ENCODE measurements at places on chromosomes 2 and 18.

GRCh38 chr2:36918307-36918706 lies 48.0 kb downstream of the STRN start:
- DNase-seq = no peak

- peak; percentile 87 for DNase-seq
Observed at GRCh38 chr2:102103992-102104871, 38.3 kb upstream of the IL1R1 start.

DNA sequence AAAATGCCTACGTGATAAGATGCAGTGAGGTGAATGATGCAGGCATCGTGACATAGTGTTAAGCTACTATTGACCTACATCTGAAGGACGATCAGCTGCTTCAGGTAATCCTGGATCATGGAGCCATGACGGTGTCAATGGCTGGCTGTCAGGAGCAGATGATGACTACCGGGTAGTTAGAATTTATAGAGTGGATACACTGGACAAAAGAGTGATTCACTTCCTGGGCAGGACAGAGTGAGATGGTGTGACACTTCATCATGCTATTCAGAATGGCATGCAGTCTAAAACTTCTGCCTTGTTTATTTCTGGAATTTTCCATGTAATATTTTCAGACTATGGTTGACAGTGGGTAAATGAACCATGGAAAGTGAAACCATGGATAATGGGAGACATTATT lies 29.5 kb downstream of the METTL8 start:
- DNase-seq = no peak

DNA sequence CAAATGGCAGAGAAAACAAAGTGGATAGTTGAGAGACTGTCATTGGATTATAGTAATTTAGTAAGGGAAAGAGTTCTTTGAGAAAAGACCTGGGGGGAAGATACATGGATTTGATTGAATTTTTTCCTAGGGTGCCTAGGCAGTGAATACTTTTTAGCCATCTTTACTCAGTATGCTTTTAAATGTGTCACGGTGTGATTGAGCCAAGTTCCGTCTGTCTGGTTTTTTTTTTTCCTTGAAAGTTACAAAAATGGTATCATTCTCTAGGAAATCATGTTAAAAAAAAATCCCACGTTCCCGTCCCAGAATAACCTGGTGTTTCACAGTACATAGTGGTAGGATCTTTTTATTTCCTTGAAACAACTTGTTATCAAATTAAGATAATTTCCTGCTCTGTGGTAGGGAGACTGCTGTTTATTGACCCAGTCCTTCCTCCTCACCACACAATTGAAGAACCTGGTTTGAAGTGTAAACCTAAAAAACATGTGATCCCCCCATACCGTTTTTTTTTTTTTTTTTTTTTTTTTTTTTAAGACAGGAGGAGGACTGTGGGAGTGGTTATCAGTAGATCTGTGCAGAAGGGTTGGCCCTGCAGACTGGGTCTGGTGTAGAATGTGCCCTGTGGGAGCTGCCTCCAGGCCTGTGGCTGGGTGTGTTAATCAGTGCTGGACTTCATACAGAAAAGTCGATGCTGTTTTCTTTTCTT lies 55.1 kb downstream of the DGKD start:
- DNase-seq = no peak

- DNase-seq = no peak
Observed at GRCh38 chr2:186429104-186429503, 57.0 kb upstream of the ZC3H15 start.

- peak; percentile 58 for DNase-seq
Observed at GRCh38 chr18:79693561-79694205, 14.1 kb downstream of the CTDP1 start.

DNA sequence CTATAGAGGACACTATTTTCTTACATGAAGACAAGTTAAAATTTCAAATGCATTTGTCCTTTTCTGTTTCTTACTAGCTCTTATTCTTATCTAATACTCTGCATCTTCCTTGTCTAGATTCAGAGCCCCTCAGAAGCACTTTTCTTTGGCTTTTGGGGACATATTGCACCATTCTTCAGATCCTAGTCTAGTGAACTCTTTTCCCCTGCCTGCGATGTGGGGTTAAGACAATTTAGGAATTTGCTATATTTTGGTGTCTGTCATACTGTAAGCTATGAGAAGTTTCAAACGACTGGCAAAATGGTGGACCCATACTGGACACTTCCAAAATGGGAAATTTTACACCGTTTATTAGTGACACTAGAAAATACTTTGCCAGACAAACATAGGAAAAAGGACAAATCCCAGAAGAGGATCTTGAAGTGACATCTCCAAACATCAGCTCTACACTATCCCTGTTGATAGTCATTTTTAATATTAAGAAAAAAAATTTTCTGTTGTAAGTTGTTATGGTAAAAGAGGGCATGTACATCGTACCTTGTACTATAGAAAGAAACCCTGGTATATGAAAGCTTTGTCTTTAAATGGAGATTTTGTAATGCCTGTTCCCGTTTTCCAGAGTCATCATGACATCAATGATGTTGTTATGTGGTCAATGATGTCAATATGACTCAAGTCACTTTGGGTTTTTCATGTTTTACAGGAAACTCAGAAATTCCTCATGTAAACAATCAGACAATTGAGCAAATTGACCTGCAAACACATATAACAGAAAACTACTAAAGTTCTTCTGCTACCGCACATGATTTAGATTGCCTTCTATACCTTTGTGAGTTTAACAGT lies 4.4 kb upstream of the KYNU start:
- DNase-seq = no peak

- DNase-seq = no peak
Observed at GRCh38 chr2:40458271-40458794, 6.4 kb upstream of the SLC8A1 start.

DNA sequence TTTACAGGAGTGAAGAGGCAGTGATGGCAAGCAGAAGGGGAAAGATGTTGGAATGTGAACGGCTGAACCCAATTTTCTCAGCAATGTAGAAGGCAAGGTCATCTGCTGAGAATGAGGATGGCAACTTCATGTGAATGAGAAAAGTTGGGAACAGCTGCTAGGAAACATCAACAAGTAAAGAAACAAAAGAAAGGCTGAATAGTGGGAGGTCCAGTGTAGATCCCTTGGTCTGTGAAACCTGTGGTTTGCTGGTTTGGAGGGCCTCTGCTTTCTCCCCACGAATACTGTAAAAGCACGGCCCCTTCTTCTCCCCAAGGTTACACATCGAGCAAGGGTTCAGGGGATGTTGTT lies 27.4 kb downstream of the MARCHF4 start:
- DNase-seq = no peak

GRCh38 chr2:186189816-186190215 lies 296.2 kb upstream of the ZC3H15 start:
- DNase-seq = no peak

DNA sequence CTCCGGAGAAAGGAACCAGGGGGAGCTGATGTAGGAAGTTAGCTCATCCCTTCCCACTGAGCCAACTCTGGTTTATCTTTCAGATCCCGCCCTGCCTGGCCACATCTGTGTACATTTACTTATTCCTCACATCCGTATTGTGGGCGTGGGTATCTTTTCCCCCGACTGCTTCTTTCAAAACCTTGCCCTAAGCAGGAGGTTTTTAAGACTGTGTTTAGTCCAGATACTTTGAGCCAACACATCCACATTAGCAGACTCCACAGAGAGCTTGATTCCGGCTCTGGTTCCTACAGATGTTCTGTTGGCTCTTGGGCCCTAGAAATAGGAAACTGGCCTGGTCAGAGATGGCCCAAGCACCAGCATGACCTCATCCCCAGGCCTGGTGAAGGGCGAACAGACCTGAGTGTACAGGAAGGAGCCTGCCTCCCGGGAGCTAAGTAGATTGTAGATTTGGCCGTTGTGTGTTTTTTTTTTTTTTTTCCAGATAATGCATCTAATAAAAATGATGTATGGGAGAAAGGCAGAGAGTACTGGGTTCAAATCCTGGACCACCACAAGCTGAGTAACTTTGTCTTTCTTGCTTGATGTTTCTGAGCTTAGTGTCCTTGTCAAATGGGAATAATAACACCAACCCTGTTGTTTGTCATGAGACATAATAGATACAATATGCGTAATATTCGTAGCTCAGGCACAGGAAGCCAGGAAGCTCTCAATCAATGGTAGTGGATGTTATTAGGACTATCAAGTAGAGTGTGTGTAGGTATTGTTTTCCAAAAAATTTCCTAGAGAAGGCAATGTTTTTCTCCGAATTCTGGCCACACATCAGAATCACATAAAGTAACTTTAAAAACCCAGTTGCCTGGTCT lies 92.3 kb downstream of the PRKCE start:
- DNase-seq = no peak

GRCh38 chr2:231241755-231242507 lies 43.5 kb downstream of the ARMC9 start:
- no peak for DNase-seq

GRCh38 chr2:45826884-45827635 lies 175.6 kb downstream of the PRKCE start:
- DNase-seq = no peak

GRCh38 chr2:43104763-43105162 lies 121.6 kb downstream of the ZFP36L2 start:
- no peak for DNase-seq

DNA sequence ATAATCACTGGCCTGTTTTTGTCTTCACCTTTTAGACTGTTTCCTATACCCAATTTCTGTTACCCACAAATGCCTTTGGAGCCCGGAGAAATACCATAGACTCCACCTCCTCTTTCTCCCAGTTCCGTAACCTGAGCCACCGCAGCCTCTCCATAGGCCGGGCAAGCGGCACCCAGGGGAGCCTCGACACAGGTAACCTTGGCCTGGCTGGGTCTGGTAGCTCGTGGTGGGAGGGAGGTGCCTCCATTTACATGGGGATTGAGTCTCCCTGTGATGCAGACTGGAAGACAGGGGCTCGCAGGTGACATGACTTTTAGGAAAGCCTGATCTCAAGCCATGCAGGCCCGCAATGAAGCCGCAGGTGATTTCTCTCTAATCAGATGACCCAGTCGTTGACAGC lies 100.6 kb downstream of the CABLES1 start:
- DNase-seq = no peak

GRCh38 chr2:8534729-8535468 lies 147.0 kb upstream of the ID2 start:
- peak; percentile 50 for DNase-seq

GRCh38 chr2:218081063-218081462 lies 12.0 kb downstream of the RUFY4 start:
- DNase-seq = no peak

DNA sequence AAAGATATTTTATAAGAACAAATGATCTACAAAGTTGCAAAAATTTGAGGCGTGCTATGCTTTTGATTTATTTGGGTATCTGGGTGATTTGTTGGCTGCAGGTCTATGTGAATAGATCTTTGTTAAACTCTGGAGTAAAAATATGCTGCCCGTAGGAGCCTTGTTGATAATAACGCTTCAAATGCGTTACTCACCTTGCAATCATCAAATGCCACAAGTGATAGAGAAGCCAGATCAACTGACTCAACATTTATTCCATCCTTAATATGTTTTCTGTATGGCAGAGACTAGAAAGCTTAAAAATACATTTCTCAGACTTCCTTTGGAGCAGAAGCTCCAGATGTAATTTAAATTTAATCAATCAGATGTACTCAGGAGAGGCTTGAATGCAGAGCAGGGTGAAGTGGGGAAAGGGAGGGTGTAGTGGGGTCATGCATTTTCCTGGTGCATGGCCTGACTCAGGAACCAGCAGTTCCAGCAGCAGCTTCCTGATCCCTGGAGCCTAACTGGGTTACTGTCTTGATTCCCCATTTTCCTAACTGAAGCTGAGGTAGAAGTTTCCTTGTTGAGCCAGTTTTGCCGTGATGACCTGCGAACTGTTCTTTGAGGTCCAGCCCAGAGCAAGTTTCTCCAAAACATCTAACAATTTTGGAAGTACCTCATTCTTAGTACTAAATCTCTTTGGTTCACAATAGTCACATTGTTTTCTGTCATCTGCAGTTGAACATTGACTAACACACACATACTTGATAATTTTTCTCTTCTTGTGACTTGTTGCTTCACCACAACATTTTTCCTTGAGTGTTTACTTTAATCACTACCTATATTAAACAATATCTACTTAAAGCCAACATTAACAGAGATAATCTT lies 284.7 kb upstream of the CWC22 start:
- no peak for DNase-seq

GRCh38 chr2:75558786-75559679 lies 1.7 kb downstream of the EVA1A start:
- DNase-seq = no peak

DNA sequence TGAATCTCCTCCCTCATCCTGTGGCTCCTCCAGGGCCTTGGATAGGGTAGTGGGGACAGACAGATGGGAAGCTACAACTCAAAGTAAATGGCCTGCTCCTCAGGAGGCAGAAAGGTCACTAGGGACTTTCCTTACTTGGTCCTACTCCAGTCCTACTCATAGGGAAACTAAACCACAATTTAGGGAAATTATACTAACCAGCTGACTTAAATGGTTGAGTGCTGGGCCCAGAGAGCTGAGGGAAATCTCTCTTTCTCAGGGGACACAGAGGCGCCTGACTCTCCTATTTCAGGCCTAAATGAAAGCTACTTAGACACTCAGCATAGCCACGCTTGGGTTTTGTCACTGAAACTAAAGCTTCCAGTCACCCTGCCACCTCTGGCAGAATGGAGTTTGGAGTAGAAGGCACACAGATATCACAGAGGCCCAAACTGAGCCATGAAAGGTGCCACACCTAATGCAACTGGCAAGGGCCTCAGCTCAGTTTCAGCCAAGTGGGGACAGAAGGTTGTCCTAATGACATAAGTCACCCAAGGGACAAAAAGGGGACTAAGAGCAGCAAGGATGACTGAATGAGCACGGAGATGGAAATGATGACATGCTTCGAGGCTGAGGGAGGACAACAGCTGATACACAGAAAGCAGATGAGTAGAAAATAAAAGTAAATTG lies 24.0 kb downstream of the CERKL start:
- DNase-seq = no peak

- DNase-seq = no peak
Observed at GRCh38 chr2:26483957-26484565, 6.1 kb upstream of the OTOF start.

GRCh38 chr2:20235655-20236305 lies 10.8 kb upstream of the SDC1 start:
- no peak for DNase-seq

Measured in activated effector memory CD4-positive, alpha-beta T cell treated with anti-CD3 and anti-CD28 coated beads, Interleukin-2, amount 50 U/mL, for 16 hours (primary cell).